ENCODE measurements at places on chromosomes 12 and 14.

- DNase-seq, result no peak
These were observed 8.2 kb upstream of the BCL11B start for GRCh38 chr14:99280066-99280731.

- no peak for DNase-seq
These were observed 9.7 kb upstream of the CFAP251 start for GRCh38 chr12:121908702-121909101.

DNA sequence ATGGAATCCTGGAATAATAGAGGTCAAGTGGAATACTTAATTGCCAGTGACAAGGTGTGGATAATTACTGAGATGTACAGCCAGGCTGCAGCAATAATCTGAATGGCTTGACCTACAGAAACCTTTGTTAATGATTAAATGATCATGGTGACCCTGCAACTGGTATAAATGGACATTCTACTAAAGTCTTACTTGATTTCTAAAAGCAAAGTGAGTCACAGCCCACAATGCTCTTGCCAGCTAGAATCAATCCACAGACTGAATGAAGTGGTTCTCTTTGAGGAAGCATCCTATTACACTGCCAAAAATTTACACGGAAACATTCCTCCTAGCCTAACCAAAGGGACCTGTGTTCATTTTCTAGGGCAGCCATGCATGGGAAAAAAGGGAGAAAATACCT is 518.5 kb downstream of the SOX5 start:
- no peak for DNase-seq

- DNase-seq, result no peak
These were observed 31.8 kb downstream of the CCDC198 start for GRCh38 chr14:57461777-57462320.

DNA sequence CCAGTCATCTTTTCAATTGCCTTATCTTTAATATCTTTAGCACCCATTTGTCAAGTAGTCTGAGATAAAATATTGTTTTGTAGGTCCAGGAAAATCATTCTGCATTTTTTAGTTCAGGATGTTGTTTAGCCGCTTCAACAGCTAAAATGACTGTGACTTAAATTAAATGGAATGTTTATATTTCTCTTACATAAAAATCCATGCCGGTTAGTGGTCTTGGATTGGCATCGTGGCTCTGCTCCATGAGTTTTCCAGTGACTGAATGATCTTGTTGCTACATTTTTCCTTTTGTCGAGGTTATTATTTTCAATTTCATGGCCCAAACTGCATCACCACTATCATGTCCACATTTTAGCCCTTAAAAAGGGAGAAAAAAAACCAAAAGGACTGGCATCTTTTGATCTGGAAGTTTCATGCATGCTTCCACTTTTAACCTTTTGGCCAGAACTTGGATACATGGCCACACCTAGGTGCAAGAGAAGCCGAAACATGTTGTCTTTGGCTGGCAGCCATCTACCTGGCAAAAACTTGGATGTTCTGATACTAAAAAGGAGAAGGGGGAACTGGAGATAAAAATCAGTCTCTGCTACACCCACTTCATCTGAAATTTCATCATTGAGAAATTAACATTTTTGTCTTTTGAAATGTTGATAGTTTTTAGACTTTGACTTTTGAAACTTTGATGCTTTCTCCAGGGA is 142.4 kb downstream of the OTOGL start:
- DNase-seq, result no peak

DNA sequence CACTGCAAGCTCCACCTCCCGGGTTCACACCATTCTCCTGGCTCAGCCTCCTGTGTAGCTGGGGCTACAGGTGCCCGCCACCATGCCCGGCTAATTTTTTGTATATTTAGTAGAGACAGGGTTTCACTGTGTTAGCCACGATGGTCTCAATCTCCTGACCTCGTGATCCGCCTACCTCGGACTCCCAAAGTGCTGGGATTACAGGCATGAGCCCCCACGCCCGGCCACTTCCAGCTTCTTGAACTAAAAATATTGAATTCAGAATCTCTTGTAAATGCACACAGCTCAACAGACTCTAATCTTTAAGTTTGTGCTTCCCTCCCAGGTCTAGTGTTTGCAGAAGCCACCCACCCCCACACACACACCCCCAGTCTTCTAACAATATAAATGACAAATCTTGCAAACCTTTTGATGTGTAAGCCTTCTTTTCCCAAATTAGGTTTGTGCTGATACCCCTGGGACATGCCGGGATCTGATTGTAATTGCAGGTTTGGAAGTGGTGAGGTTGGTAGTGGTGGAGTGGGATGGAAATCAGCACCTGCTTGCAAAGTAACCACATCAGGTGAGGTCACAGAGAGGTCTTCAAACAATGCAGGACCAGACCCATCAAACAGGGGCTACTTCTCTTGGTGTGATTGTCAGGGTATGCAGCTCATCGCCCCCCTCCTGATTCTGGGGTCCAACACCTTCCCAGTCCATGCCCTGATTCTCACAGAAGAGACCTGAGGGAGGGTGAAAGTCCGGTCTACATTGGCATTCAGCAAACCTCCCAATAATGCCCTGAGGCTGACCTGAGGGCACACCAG is 51.4 kb upstream of the GPR132 start:
- no peak for DNase-seq
